Stimulated activated CD4-positive, alpha-beta T cell treated with anti-CD3 and anti-CD28 coated beads, Interleukin-1b, Interleukin-23, amount 100 ng/mL, for 24 hours (primary cell): ENCODE measurements at places on chromosomes 16 and 17.
A peak's percentile ranks its signal among the peaks of the same experiment; 100 is the strongest.

DNA sequence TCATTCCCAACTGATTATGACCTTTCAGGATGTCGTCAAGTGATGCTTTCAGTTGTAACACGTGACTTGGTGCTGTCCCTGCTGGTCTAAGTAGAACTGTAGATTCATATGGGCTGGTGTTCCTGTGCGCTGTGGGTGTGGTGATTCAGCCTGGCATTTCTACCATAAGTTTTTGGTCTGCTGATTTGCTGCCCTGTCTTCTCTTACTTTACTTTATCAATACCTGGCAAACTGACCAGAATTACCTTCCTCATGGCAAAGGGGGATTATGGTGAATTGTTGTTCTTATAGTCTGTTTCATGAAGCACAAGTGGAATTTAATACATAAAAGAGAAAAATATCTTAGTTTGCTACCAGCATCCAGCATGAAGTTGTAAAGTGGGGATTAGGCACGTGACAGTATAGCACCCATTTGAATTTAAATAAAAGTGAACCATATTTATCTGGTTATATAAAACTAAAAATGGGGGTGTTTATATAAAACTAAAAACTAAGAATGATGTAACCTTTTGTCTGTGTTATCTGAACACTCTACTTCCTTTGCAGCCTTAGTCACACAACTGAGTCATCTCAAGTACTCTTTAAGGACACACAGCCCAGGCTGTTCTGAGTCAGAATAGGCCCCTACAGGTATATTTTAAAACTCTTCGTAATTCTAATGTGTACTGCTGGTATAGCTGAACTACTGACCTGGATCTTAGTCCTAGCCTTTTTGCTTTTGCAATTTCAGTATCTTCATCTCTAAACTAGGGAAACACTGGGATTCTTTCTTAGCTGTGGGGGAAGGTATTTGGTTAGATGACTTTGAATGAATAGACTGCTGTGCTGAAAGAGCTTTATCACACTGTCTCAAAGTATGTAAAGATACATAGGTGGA, 28.3 kb downstream of the TTC19 start:
- peak; percentile 16 for DNase-seq

DNA sequence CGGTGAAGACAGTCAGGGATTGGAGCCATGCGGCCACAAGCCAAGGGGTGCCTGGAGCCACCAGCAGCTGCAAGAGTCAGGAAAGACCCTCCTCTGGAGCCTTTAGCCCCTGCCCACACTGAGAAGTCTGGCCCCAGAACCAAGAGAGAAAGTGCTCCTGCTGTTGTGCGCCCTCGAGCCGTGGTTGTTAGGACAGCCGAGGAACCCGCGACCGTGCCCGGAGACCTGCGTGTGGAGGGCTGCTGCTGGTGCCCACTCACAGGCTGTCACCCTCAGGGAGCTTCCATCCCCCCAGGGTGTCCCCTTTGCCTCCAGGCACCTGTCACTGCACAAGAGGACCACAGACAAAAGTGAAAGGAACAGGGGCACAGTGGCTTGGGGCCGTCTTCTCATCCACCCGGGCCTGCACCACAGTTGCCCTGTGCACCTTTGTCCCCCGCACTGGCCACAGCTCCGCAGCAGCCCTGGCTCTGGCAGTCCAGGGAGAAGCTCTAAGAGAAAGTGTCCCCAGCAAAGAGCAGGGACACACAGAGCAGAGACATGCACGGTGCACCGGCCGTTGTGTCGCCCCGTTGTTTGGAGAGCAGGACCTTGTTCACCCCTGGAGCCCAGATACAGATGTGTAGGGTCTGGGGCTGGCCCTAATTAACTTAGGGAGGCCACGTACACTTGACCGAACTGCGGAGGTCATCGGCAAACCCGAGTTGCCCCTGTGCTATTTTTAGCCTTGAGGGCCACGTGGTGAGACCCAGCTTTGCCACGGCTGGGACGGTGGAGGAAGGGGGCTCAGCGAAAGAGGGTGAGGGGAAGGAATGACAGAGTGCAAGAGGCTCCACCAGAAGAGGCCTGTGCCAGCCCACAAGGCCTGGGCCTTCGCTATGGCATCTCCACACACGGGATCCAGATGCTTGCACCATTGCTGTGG, 329.2 kb downstream of the C16orf95 start:
- no peak for DNase-seq

DNA sequence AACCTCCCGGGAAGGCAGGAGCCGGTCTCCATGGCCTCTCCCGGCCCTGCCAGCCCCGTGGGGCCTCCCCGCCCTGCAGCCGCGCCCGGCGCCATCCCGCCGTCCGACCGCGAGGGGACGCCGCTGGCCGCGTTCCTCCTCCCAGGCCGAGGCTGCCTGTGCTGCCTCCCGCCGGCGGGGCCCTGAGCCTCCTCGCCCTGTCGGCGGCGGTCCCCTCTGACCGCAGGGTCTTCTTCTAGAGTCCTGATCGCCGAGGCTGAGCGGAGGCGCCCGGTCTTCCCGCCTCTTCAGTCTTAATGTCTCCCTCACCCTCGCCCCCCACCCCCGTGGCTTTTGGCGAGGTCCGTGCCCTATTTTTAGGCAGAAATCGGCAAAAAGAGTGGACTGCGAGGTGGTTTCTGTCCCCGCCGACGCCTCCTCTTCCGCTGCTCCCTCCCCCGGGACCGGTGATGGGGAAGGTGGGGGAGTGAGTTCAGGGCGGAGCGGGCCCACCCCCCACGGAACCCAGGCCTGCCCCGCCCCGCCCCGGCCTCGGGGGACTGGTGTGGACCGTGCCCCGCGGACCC, 794 bp upstream of the CPNE7 start:
- DNase-seq: no peak

DNA sequence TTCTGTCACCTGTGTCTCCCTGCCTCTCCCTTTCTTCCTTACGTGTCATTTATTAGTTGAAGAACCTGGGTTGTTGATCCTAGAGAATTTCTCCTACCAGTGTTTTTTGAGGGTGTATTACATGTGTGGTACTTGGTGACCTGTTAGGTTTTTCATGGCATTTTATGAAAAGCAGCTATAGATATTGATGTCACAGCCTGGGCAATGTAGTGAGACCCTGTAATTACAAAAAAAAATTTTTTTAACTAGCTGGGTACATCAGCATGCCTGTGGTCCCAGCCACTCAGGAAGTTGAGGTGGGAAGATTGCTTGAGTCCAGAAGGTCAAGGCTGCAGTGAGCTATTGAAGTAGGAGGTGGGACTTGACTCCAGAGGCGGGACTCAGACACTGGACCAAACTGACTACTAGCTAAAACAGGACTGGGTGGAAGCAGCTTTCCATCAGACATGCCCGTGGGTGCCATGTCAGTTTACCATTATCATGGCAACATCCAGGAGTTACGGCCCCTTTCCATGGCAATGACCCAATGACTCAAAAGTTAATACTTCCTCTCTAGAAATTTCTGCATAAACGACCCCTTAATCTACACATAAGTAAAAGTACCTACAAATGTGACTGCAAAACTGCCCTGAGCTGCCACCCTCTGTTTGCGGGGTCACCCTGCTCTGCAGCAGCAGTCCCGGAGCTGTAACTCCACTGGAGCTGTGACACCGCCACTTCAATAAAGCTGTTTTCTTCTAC, 311.4 kb downstream of the SNX29 start:
- DNase-seq: no peak

GRCh38 chr16:77596261-77596660, 126.1 kb upstream of the NUDT7 start:
- DNase-seq: no peak

DNA sequence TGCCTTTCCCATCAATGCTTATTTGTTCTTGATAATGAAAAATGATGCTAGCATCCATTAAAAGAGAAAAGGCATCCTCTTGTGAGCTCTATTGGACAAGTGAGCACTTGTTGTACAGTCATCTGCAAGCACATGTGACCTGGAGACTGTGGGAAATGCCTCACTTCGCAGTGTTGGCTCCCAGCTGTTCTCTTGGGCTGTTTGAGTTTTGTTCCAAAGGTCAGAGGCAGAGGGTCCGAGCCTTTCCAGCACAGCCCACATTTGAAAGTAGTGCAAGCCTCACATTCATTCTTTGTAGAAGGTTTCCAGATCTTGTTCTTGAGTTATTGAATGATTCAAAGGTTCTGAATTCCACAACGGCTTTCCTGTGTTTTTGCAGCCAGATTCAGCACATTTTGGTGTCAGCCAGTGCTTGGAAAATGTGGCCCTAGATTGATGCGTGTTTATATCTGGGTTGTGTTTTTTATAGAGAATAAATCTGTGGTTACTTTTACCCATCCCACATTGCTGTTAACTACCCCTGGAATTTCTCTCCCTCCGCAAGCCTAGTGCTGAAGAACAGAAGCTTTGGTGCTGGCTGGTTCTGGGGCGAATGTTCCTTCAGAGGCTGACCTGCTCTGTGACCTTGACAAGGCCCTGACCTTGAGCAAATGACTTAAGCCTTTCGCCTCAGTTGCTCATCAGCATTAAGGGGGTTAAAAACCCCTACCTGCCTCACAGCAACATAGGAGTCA, 49.8 kb downstream of the CDH1 start:
- DNase-seq: no peak
